ENCODE measurements at places on chromosomes 1 and 21.
A peak's percentile ranks its signal among the peaks of the same experiment; 100 is the strongest.

DNA sequence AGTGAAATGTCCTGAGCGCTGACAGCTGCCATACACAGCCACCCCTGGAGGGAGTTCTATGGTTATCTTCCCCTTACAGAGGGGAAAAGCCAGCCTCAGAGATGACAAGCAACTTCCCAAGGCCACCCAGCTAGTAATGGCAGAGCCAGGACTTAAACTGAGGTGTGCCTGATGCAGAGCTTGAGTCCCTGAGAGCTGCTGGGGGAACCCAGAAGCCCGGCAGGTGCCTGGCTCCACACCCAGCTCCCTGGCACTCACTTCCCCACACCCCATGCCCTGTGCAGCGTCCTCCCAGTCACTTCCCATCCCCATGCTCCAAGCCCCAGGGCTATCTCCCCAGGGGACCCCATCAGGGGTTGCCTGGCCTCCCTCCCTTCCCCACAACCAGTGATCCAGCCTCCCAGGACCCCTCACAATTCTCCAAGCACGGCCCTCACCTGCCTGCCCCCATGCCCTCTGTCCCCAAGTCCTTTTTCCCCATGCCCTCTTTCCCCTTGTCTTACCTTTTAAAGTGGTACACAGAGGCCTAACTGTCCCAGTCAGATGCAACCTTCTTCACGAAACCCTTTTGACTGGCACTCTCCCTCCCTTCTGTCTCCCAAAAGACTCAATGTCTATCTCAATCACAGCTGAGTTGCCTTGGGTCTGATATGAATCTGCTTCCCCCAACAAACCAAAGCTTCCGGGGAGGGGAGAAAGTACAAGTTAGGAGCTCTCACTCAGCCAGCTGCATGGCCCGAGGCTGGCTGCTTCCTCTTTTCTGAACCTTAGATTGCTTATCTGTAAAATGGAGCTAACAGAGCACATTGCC, 39.8 kb upstream of the LRP8 start:
- peak; percentile 27 for DNase-seq

DNA sequence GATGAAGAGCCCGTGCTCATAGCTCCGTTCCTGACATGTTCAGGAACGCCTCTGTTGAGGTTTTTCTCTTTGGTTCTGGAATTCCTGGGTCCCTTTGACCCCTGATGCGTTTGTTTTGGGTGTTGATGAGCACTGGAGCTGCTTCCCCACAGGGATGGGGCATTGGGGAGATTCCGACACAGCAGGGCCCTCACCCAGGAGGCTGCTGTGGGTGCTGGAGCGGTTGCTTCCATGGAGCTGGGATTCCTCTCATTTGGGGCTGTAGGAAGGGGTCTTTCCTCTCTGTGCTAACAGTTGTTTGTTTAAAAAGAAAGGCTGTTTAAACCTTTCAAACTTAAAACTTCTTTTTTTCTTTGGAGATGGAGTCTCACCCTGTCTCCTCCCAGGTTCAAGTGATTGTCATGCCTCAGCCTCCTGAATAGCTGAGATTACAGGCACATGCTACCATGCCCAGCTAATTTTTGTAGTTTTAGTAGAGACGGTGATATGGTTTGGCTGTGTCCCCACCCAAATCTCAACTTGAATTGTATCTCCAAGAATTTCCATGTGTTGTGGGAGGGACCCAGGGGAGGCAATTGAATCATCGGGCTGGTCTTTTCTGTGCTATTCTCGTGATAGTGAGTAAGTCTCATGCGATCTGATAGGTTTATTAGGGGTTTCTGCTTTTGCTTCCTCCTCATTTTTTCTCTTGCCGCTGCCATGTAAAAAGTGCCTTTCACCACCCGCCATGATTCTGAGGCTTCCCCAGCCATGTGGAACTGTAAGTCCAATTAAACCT, 48.9 kb downstream of the SKI start:
- DNase-seq: no peak

- no peak for DNase-seq
These were observed 33.1 kb upstream of the COL6A2 start for GRCh38 chr21:46064870-46065214.

GRCh38 chr1:24317956-24318614, 1.1 kb upstream of the GRHL3 start:
- DNase-seq: no peak

GRCh38 chr1:28668191-28668955, at the start of gene GMEB1:
TSS of gene GMEB1 (plus strand) at chr1:28668784. CDS start at chr1:28683613, 14,829 bp downstream.
- DNase-seq: peak; percentile 74

Measured in memory B cell (primary cell).